ENCODE measurements at places on chromosomes 2 and 18.

DNA sequence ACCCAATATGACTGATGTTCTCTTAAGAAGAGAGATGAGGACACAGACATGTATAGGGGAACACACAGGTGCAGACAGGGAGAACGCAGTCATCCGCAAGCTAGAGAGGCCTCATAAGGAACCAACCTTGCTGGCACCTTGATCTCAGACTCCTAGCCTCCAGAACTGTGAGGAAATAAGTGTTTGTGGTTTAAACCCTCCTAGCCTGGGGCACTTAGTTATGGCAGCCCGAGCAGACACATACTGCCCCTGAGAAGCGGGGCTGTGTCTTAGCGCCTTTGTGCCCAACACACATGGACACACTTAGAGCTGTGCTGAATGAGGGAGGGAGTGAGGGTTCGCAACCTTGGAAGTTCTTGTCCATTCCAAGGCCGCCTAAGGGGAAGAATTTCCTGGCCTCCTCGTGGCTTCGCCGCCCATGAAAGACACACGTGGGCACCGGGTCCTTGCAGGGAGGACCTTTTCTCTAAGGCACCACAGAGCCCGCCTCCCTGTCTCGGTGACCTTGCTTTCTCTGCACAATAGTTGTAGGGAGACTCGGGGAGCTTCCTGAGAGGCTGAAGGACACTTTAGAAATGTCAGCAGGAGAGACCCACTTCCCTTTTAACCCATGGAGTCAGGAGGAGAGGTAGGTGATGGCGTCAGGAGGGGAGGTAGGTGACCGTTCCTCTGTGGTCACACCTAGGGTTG is 224.5 kb upstream of the HDAC4 start:
- no peak for DNase-seq

DNA sequence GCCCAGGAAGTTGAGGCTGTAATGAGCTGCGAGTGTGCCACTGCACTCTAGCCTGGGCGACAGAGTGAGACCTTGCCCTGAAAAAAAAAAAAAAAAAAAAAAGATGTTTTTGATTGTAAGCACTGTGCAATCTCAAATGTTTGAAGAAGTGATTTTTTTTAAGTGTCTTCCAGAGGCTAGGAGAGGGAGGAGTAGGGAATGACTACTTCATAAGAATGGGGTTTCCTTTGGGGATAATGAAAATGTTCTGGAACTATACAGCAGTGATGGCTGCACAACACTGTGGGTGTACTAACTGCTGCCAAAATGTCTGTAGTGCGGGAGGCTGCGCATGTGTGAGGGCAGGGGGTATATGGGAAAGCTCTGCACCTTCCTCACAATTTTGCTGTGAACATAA is 83.7 kb downstream of the MCFD2 start:
- no peak for DNase-seq

DNA sequence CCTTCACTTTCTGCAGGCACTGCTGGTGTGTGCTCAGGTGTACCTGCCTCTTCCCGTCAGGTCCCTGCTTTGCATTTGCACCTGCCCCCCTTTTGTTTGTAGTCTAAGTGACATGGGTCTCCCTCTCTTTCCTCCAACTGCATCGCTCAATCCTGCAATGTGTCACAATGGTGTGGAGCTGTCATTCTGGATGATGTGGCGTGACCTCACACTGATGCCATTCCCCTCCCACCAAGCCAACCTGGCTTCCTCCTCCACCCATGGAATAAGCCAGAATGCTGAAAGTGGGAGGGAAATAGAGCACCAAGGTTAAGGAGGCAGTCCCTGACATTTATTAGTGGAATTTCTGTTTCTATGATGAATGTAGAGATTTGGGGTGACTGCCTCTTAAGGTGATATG is 156.7 kb downstream of the ZBTB7C start:
- DNase-seq, result no peak

DNA sequence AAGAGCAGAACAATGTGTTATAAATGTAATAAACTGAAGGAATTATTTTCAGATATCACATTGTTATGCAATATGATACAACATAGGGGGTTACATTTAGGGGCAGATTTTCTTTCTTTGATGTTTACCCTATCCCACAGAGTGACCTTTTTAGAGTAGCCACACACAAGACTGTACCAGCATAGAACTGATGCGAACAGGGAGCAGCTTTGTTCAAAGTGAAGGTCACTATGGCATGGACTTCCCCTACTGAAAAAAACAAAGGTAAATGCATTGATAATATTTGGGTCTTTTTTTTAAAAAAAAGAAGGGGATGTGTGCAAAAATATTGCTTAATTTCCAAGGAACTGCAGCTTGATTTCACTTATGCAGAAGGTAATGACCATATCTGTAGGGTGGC is 1354.9 kb downstream of the SUCLG1 start:
- no peak for DNase-seq

DNA sequence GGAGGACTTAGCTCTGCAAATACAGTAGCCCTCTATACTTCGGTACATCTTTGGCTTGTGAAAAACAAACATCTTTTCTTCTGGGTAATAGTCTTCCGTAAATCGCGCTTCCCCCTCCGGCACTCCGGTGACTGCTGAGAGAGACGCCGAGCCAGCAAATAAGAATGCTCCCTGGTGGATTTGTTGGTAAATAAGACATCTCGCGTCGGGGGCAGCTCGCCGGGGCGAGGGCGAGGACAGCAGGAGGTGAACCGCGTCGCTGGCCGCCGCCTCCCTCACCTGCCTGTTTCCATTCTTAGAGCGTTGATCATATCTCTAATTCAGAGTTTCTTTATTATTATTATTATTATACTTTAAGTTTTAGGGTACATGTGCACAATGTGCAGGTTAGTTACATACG is 117.6 kb downstream of the PMAIP1 start:
- DNase-seq, result no peak

All from CD4-positive, alpha-beta T cell treated with Interleukin-10 for 1 hour (primary cell).